ENCODE measurements at places on chromosomes 5 and 9. TPM values are rescaled to one million over a fixed set of nuclear protein-coding genes. Genes with fewer than 3 reads are reported as not detected.

DNA sequence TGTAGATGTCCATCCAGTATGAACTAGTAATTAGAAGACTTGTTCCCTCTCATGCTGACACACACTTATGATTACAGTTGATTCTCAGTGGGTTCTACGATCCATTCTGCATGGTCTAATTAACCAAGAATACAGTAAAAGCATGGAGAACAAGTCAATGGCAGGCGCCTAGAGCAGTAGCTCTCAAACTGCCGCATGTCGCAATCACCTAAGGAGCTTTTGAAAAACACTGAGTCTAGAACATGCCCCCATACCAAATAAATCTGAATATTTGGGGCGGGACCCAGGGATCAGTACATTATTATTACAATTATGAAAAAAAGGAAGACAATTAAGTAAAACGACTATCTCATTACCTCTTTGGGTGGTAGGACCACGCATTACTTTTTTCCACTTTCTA lies 26.7 kb upstream of the CEP78 start:
- no peak for DNase-seq

GRCh38 chr9:89218040-89218928 lies 39.7 kb upstream of the SHC3 start:
- no peak for DNase-seq

LMNB1 gene
- total RNA-seq = 4.4 TPM

GRCh38 chr5:41896230-41896629 lies 7.9 kb upstream of the RIMOC1 start:
- no peak for DNase-seq

GCNT4 gene
- 5.5 TPM for total RNA-seq

TSSK1B gene
- not detected for total RNA-seq

GABRP gene
- total RNA-seq = not detected

GRCh38 chr5:136228136-136228757 lies 35.3 kb upstream of the SMIM32 start:
- DNase-seq = no peak

DNA sequence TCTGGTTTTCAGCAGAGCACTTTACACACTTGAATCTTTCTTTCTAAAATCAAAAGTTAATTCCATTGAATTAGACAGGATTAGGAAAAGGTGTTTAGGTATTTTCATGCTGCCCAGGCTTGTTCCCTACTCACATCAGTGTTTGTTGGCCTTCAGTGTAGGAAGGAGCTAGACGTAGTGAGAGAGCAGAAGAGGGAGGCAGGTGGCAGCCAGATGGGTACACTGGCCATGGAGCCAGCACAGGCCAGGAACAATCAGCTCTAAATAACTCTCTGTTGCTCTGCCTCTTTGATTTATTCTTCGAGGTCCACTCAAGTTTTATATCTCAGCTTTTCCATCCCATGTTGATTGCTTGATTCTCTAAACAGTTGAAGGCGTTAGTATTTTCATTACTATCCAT lies 529.6 kb downstream of the PSAT1 start:
- DNase-seq = no peak
